ENCODE measurements at places on chromosomes 6 and 20.

DNA sequence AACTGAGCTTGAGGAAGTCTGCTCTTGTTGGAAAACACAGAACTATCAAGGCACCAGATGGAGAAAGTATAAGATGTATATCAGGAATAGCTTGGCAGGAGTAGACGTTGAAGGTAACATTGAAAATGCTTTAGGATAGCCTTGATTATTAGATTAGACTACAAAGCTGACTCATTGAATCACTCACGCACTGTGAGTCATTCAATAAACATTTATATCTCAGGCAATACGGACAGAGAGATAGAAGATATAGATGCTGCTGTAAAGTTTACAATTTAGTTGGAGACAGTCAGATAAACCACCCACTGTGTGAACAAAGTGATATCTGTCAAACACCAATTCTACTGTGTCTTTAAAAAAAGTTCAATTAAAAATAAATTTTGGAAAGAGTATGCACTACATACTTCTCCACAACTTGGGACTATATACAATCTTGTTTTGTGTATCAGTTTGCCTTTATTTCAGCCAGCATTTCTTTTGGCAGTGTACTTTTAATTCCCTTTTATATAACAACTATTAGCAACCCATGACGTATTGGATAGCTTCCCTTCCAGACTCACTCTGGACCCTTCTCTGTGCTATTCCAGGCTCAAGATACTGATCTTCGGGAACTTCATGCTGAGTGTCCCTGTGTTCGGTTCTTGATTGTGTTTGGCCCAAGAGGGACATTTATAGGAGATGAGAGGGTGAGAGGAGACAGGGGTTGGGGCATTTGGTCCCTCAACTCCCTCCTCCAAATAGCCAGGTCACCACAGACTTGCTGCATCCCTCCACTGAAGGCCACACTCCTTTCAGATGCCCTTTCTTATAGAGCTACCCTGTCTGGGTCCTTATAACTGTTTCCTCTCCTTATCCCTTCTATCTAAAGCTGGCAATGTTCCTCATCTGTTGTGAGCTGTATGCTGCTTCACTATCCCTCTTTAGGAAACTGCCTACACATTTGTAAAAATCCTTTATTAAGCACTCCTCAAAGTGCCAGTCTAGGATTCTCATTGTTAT, 176.6 kb upstream of the PTPRK start:
- peak; percentile 42 for DNase-seq

DNA sequence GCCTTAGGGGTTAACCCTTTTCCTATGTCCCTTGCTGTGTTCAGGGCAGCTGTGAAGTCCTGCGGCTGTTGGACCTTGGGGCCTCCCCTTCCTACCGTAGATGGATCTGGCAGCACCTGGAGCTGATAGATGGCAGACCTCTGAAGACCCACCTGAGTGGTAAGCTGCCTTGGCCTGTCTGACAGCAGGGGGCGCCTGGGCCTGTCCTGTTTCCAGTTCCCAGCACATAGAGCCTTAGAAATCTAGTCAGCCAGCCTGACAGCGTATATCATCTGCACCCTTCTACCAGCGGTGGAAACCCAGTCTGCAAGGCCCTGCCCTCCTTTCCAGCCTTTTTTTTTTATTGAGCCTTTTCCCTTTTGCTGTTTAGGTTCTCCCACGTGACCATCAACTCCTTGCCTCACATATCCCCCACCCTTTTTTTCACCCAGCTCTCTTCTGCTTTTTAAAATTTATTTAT, 26.6 kb downstream of the CNBD2 start:
- DNase-seq = peak; percentile 78

- no peak for DNase-seq
Observed at GRCh38 chr6:124443541-124443940, 518.7 kb upstream of the RNF217 start.

DNA sequence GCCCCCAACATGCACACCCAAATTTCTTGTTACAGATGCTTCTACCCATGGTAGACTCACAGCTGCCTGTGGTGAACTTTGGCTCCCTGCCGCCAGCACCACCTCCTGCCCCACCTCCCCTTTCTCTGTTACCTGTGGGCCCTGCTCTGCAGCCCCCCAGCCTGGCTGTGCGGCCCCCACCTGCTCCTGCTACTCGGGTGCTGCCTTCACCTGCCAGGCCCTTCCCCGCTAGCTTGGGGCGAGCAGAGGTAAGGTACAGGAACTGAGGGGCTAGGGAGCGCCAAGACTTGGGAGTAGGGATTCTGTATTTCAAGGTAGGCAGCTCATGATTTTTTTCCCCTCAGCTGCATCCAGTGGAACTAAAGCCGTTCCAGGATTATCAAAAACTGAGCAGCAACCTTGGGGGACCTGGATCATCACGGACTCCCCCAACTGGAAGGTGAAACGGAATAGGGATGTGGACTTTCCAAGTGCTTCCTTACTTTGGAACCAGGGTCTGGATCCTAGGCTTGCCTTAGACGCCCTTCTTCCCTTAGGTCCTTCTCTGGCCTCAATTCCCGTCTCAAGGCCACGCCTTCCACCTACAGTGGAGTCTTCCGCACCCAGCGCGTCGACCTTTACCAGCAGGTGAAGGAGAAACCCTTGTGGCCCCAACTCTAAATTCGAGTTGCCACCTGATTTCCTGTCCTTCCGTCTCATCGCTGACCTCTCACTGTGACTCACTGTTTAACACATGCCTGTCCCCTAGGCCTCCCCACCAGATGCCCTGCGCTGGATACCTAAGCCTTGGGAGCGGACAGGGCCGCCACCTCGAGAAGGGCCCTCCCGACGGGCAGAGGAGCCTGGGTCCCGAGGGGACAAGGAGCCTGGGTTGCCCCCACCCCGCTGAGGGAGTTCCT, 15.5 kb downstream of the BAG6 start:
- no peak for DNase-seq

DNA sequence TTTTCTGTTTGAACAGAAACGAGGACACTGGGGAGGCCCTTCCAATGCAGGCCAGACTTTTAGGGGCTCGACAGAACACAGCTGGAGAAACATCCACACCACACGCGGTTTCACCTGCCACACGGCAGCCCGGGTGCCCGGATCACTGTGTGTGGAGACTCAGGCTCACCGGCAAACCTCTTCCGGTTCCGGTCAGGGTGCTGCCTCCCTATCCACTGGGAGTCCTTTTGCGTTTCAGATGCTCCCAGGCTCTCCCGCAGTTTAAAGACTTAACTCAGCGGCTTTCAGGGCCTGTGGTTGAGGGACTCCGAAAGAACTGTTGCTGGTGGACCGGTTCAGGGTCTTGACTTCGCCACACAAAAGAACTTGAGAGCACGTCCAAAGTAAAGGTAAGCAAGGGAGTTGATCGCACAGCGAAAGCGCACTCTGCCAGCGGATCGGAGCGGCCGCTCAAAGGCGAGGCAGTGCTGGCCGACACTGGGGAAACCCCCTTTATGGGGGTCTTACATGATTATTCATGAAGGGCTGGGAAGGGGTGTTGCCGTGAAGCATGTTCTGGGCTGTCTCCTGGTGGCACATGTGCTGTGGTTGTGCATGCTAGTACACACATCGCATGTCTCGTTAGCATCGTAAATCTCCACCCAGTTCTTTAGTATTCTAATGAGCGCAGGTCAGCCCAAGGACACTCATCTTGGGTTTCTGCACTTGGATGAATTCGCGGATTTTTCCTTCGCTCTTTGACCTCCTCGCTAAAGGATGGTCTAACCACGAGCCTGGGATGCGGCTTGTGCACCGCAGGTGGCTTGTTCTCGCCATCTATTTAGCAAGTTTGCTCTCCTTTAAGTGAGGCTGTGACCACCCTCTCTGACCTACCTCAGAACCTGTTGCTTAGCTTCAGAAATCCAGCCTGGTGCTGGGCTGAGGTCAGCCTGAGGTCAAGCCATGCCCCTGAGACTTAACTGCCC, 180.3 kb downstream of the CDH26 start:
- no peak for DNase-seq

DNA sequence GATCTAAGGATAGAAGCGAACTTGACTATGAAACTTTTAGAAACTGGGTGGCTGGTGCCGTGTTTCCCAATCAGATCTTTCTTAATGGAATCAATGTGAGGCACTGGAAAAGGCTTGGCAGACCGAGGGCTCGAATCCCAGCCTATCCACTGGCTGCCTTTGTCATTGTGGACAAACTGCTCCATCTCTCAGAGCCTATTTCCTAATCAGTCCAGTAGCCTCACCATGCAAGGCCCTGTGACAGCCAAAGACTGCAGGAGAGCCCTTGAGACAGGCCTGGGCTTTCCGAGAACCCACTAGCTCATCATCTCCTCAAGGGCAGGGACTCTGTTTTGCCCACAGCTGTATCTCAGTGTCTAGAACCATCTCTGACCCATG, 43.4 kb downstream of the SPDEF start:
- DNase-seq = no peak
